ENCODE measurements at places on chromosomes 12 and 14. TPM values are rescaled to one million over a fixed set of nuclear protein-coding genes. Genes with fewer than 3 reads are reported as not detected.

The KLHDC1 gene
- total RNA-seq: 14.9 TPM

The ASIC1 gene
- total RNA-seq: 25.1 TPM

The SPATA7 gene
- 44.3 TPM for total RNA-seq

The PROX2 gene
- total RNA-seq: 0.06 TPM

The MARK3 gene
- 112 TPM for total RNA-seq

The NANOG gene
- total RNA-seq: 0.20 TPM

The ANG gene
- total RNA-seq: 2.6 TPM

The UNC119B gene
- total RNA-seq: 19.1 TPM

All from spinal cord (tissue), 10 donors.